CD4-positive, alpha-beta T cell treated with Interleukin-17A for 4 hours (primary cell): ENCODE measurements at places on chromosomes 3 and 15.

- DNase-seq: no peak
These were observed 68.7 kb upstream of the ARHGEF3 start for GRCh38 chr3:56870436-56870835.

DNA sequence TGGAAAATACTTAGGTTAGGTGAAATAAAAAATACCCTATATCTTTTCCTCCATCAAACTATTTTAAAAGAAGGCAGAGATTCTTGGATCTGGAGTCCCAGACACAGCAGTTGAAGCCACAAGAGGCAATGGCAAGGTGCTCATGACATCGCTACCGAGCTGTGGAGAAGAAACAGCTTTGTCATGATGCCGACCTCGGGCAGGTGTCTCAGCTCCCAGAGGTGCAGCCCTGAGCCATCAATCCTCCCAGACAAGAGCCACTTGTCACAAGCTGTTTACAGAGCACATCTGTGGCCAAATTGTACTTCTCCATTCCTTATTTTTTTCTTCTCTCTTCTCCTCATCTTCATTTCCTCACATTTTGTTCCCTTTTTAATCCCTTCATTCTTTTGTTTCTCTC, 50.8 kb downstream of the GPR176 start:
- no peak for DNase-seq

- no peak for DNase-seq
These were observed 26.3 kb downstream of the LIPC start for GRCh38 chr15:58458076-58458475.

GRCh38 chr15:61841466-61841865, 218.8 kb downstream of the VPS13C start:
- no peak for DNase-seq

DNA sequence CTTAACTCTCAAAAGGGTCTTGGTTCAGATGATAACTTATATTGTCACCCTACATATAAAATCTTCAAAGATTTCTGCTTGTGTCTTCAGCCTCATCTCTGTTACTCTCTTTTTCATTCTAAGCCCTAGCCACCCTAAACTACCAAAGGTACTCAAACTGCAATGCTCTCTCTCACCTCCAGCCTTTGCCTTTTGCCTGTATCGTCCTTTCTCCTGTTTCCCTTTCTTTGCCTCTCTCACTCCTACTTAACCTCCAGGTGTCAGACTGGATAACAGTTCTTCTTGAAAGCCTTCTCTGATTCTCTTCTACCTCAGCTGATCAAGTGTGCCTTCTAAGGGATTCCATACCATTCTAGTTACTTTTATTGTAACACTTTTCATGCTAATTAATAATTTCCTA, 149.8 kb downstream of the SERPINI1 start:
- no peak for DNase-seq

DNA sequence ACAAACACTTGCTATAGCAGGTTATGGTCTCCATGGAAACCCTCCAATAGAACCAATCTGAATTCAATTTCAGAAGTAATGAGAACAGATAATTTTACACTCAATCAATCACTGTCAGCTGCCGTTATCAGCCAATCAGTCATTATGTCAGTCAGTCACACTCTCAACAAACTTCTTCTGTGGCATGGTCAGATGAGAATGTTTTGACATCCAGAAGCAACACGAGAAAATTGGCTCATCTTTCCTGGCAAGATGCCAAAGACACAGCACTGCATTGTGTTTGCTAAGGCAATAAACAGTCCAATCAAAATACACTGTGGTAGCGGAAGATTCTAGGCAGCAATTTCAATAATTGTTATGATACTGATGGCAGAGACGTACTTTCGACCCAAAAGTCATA, 190.7 kb downstream of the RORA start:
- DNase-seq: no peak
